Large intestine (tissue), 12 donors: ENCODE measurements at places on chromosomes 1 and 21. TPM values are rescaled to one million over a fixed set of nuclear protein-coding genes. Genes with fewer than 3 reads are reported as not detected.

Gene PTTG1IP
- 185 TPM for polyA plus RNA-seq

Gene S100A2
- polyA plus RNA-seq, result 0.67 TPM

Gene GRIK1
- 1.9 TPM for polyA plus RNA-seq

Gene SYT14
- polyA plus RNA-seq, result 1.0 TPM

Gene TNFSF4
- polyA plus RNA-seq, result 0.63 TPM

Gene MMP23B
- 10.7 TPM for polyA plus RNA-seq

Gene TUFT1
- polyA plus RNA-seq, result 24.1 TPM

Gene IL20
- 0.06 TPM for polyA plus RNA-seq

Gene PFKFB2
- polyA plus RNA-seq, result 37.2 TPM

Gene FHAD1
- 0.79 TPM for polyA plus RNA-seq

- H3K27me3 ChIP-seq, result no peaks in the 10 kb centered on the region
- peaks cover under 1% of the 10 kb centered on the region for H3K4me1 ChIP-seq
- no peak overlapping the region for H3K4me3 ChIP-seq
- DNase-seq, result no peak
Measured at GRCh38 chr1:16380868-16381267, 13.8 kb downstream of the SZRD1 start.

DNA sequence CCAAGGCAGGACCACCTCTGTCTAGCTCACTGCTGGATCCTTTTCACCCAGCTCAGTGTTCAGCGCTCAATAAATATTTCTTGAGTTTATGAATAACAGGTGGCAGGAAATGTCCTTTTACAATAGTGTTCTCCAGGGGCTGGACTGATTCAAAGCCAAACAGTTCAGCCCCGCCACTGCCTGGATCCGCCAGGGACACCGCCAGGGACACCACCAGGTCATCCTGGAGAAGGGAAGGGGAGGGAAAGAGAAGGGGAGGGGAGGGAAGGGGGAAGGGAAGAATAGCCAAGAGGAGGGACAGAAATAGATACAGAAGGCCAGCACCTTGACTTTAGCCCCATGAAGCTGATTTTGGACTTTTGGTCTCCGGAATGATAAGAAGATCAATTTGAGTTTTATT is 255.6 kb downstream of the GRIK3 start:
- H3K4me3 ChIP-seq, result no peak overlapping the region
- no peaks in the 10 kb centered on the region for H3K36me3 ChIP-seq
- peaks cover 3% of the 10 kb centered on the region for H3K4me1 ChIP-seq
- peaks cover 25% of the 10 kb centered on the region for H3K27me3 ChIP-seq
- no peak overlapping the region for H3K27ac ChIP-seq

DNA sequence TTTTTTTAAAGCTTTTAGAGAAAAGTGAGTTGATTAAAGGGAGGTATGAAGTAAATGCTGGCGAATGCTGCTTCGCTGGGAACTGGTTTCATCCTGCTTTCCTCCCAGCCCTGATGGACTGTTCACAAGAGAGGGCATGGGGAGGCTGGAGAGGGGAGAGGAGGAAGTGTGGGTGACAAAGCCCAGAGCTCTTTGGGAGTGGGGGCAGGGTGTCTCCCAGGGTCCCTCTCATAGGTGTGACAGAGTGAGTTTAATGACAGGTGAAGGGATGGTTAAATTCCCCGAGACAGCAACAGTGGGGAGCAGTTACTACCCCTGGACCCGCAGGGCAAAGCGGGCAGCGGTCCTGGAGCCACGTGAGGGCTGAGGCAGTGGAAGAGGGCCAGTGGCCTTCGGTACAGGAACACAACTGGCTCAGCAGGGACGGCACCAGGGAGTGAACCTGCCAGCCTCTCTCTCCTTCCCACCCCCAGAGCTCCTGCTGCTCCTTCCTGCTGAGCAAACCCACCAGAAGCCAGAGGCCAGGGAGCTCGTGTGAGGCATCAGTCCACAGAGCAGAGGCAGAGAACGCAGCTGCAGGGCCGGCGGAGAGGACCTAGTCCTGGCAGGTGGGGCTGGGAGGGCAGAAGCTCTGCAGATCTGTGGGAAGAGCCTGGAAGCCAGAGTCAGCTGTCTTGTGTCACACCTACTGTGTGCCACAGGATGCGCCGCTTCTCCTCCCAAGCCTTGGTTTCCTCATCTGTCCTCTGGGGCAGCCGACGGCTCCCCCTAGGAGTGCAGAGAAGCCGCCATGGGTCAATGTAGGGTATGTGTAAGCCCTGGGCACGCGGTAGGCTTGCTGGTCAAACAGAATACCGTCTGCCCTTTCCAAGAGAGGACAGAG is 20.9 kb upstream of the LRP8 start:
- no peaks in the 10 kb centered on the region for H3K36me3 ChIP-seq
- no peak overlapping the region for H3K4me3 ChIP-seq
- H3K27me3 ChIP-seq, result no peaks in the 10 kb centered on the region
- H3K27ac ChIP-seq, result no peak overlapping the region

GRCh38 chr1:20061866-20062265 is 8.1 kb upstream of the PLA2G5 start:
- no peaks in the 10 kb centered on the region for H3K4me1 ChIP-seq
- H3K27me3 ChIP-seq, result no peaks in the 10 kb centered on the region
- no peaks in the 10 kb centered on the region for H3K36me3 ChIP-seq
- no peak overlapping the region for H3K4me3 ChIP-seq

DNA sequence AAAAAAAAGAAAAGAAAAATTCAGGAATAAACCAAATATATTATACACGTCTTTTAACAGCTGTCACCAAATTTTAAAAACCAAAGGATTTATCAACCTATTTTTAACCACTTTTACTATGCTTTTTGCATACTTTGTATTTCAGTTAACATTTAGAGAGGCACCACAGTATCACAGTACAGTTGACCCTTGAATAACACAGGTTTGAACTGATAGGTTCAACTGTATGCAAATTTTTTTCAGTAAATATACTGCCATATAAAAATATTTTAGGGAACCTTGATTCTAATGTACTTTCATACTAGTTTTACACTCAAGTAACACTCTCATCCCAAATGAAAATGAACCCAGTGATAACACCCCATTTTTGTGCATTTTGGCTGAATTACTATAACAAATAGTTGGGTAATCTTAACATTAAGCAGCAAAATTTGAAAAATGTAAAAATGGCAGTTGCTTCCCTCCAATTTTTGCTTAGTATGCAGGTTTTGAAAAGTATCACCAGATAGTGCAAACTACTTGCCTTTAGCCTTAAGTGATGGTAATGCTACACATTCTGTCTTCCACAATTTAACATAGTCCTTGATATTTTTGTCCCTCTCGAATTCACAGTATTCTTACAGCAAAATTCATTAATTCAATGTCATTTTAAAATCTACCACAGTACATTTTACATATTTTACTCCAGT is 10.8 kb upstream of the ADCY10 start:
- no peak overlapping the region for H3K4me3 ChIP-seq
- peaks cover 2% of the 10 kb centered on the region for H3K36me3 ChIP-seq
- H3K27ac ChIP-seq, result no peak overlapping the region
- DNase-seq, result no peak

GRCh38 chr1:169517558-169518186 is 31.9 kb upstream of the SLC19A2 start:
- no peak overlapping the region for H3K27ac ChIP-seq
- no peaks in the 10 kb centered on the region for H3K36me3 ChIP-seq
- H3K27me3 ChIP-seq, result no peaks in the 10 kb centered on the region
- DNase-seq, result no peak

DNA sequence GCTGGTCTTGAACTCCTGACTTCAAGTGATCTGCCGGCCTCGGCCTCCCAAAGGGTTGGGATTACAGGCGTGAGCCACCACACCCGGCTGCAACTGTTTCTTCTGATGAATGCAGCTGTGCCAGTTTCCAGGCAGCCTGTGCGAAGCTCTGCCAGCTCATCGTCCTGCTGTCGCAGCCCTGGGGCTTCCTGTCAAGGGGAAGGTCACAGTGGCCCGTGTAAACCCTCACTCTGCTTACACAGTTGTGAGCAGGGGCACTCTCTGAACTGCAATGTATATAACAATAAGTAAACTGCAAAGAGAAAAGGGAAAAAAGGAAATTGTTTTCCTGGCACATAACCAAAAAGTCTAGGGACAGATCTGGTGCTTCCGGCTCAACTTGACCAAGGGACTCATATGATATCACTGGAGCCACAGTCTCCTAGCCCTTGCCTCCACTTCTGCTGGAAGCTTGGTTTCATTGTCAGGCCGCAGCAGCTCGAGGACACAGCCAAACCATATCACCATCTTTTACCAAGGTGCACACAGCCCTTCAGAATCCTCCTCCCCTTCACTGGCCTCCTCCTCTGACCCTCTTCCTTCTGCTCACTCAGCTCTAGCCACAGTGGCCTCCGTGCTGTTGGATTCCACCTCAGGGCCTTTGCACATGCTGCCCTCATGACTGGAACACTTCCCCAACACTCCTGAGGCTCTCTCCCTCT is 22.8 kb upstream of the LBR start:
- H3K27me3 ChIP-seq, result no peaks in the 10 kb centered on the region
- H3K27ac ChIP-seq, result no peak overlapping the region
- no peaks in the 10 kb centered on the region for H3K36me3 ChIP-seq
- H3K4me1 ChIP-seq, result peaks cover 13% of the 10 kb centered on the region
- no peak overlapping the region for H3K4me3 ChIP-seq

GRCh38 chr1:2406451-2407041 is 5.8 kb downstream of the PEX10 start:
- H3K27me3 ChIP-seq, result no peaks in the 10 kb centered on the region
- no peak overlapping the region for H3K4me3 ChIP-seq
- DNase-seq, result no peak
- H3K4me1 ChIP-seq, result peaks cover 3% of the 10 kb centered on the region
- no peak overlapping the region for H3K27ac ChIP-seq

- H3K4me3 ChIP-seq, result no peak overlapping the region
- no peaks in the 10 kb centered on the region for H3K36me3 ChIP-seq
- peaks cover 3% of the 10 kb centered on the region for H3K4me1 ChIP-seq
- no peak overlapping the region for H3K27ac ChIP-seq
- peaks cover 6% of the 10 kb centered on the region for H3K27me3 ChIP-seq
Measured at GRCh38 chr1:39919545-39919944, 17.8 kb upstream of the MYCL start.

- no peak for DNase-seq
- H3K27ac ChIP-seq, result no peak overlapping the region
- H3K36me3 ChIP-seq, result no peaks in the 10 kb centered on the region
- peaks cover 16% of the 10 kb centered on the region for H3K4me1 ChIP-seq
- H3K27me3 ChIP-seq, result no peaks in the 10 kb centered on the region
Measured at GRCh38 chr1:67788904-67789303, 44.4 kb downstream of the GNG12 start.

GRCh38 chr1:84803604-84804003 is 89.4 kb downstream of the LPAR3 start:
- no peak overlapping the region for H3K27ac ChIP-seq
- no peaks in the 10 kb centered on the region for H3K4me1 ChIP-seq
- no peak overlapping the region for H3K4me3 ChIP-seq
- no peak for DNase-seq

GRCh38 chr1:116791727-116792126 is 37.5 kb downstream of the CD2 start:
- H3K36me3 ChIP-seq, result no peaks in the 10 kb centered on the region
- DNase-seq, result no peak
- H3K27ac ChIP-seq, result no peak overlapping the region
- H3K27me3 ChIP-seq, result no peaks in the 10 kb centered on the region
- H3K4me1 ChIP-seq, result no peaks in the 10 kb centered on the region

- peaks cover 62% of the 10 kb centered on the region for H3K4me1 ChIP-seq
- no peak overlapping the region for H3K4me3 ChIP-seq
- H3K27me3 ChIP-seq, result no peaks in the 10 kb centered on the region
Measured at GRCh38 chr1:2279210-2279639, 51.1 kb downstream of the SKI start.

GRCh38 chr21:27400045-27400444 is 433.2 kb upstream of the ADAMTS5 start:
- no peak overlapping the region for H3K4me3 ChIP-seq
- H3K36me3 ChIP-seq, result no peaks in the 10 kb centered on the region
- H3K27ac ChIP-seq, result no peak overlapping the region
- H3K4me1 ChIP-seq, result no peaks in the 10 kb centered on the region

- peak; percentile 70 for DNase-seq
- H3K36me3 ChIP-seq, result no peaks in the 10 kb centered on the region
- no peaks in the 10 kb centered on the region for H3K27me3 ChIP-seq
Measured at GRCh38 chr1:232627645-232628334, 2.1 kb downstream of the SIPA1L2 start.

GRCh38 chr1:241096982-241097381 is 260.0 kb downstream of the RGS7 start:
- DNase-seq, result no peak
- H3K36me3 ChIP-seq, result no peaks in the 10 kb centered on the region
- no peaks in the 10 kb centered on the region for H3K27me3 ChIP-seq
- no peak overlapping the region for H3K27ac ChIP-seq

GRCh38 chr21:27382404-27382803 is 415.5 kb upstream of the ADAMTS5 start:
- no peak overlapping the region for H3K27ac ChIP-seq
- no peaks in the 10 kb centered on the region for H3K27me3 ChIP-seq
- no peaks in the 10 kb centered on the region for H3K4me1 ChIP-seq
- no peak overlapping the region for H3K4me3 ChIP-seq
- DNase-seq, result no peak
